ENCODE measurements at places on chromosomes 6 and 20. TPM values are rescaled to one million over a fixed set of nuclear protein-coding genes. Genes with fewer than 3 reads are reported as not detected.
A peak's percentile ranks its signal among the peaks of the same experiment; 100 is the strongest.

DNA sequence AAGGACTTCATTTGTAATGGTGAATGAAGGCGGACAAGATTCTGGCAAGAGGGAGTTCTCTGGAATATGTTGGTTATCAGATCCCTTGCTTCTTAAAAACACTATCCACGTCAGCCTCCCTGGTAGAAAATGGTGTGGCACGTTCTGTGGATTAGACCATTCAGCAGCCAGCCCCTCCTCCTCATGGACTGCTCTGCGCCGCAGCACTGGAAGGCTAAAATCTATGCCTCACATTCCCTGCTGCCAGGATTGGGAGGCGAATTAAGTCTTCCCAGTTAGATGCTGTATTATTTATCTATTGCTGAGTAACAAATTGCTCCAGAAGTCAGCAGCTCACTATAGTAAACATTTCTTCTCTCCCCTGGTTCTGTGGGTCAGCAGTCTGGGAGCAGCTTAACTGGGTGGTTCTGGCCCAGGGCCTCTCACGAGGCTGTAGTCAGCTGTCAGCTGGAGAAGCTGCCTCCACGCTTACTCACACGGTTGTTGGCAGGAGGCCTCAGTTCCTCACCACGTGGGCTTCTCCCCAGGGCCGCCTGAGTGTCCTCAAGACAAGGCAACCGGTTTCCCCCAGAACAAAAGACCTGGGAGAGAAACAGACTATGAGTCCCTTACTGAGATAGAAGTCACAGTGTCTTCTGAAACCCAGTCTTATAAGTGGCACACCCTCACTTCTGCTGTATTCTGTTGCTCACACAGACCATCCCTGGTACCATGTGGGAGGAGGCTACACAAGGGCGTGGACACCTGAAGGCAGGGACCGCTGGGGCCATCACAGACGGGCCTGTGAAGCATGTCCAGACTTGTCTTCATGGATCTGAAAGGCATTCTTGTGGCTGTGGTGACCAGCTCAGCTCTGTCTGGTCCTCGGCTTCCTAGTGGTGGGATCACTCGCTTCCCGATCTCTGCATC, 101.0 kb downstream of the NRN1 start:
- peak; percentile 90 for DNase-seq

DNA sequence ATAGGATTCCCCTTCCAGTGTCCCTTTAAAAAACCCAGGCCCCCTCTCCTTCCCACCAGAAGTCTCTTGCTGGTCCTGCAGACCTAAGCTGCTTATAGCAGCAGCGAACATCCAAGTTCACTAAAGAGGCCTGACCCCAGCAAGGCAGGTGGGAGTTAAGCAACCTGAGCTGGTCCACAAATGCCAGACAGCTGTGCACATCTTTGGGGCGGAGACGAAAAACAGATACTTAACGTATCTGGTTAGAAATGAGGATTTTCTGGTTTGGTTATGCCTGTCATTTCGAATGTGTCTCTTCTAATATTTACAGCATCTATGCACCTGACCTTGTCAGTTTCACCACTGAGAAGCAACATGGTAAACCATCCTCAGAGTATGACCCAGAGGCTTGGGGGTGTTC, 87.8 kb downstream of the SLC2A10 start:
- DNase-seq = no peak

DNA sequence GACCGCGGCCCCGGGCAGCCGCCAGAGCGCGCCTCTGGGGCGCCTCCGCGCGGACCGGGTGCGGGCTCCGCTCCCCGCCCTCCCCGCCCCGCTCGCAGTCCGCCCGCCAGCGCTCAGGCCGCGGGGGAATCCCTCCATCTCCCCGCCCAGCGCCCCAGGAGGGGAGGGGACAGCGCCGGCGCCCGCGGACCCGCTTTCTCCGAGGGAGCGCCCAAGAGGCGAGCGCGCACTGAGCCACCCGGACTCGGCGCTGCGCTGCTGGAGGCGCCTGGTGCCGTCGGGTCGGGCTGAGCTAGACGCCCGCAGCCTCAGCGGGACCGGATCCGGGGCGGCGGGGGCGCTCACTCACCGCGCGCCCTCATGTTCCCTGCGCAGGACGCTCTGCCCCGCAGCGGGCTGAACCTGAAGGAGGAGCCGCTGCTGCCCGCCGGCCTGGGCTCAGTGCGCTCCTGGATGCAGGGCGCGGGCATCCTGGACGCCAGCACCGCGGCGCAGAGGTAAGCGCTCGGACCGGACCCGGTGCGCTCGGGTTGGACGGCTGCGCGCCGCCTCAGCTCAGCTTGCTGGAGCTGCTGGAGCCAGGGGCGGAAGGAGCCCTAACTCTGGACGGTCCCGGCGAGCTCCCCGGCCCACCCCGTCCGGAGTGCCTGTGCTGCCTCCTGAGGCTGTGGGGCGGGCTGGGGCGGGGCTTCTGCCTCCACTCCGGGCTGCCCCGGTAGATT, 867 bp downstream of the EBF4 start:
- peak; percentile 65 for DNase-seq

- no peak for DNase-seq
These were observed at the start of gene RIMS1 for GRCh38 chr6:71886184-71887005. Gene RIMS1 (plus strand): TSS chr6:71886550. CDS start chr6:71887024, 474 bp downstream.

GRCh38 chr20:62047666-62048345, 17.9 kb downstream of the TAF4 start:
- no peak for DNase-seq

- no peak for DNase-seq
These were observed 69.8 kb upstream of the FAM184A start for GRCh38 chr6:119148098-119148824.

DNA sequence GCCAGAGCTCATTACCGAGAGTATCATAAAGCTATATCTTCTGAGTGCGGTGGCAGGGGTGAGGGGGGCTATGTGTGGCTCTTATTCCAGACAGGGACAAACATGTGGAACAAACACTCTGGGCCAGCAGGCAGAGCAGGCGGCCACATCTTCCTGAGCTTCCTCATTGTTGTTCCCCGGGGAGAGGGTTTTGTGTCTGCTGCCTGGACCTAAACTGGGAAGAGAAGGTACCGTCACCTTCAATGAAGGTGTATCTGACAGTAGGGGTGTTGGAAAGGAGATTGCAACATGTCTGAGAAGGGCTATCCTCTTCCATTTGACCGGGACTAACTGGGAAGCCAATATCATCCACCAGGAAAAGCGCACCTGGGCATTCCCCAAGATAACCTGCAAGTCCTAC, 1.6 kb upstream of the TFAP2D start:
- DNase-seq = no peak

SEC63 gene
- 39.9 TPM for total RNA-seq

GRCh38 chr6:14046476-14047068, 71.0 kb upstream of the CD83 start:
- no peak for DNase-seq

DNA sequence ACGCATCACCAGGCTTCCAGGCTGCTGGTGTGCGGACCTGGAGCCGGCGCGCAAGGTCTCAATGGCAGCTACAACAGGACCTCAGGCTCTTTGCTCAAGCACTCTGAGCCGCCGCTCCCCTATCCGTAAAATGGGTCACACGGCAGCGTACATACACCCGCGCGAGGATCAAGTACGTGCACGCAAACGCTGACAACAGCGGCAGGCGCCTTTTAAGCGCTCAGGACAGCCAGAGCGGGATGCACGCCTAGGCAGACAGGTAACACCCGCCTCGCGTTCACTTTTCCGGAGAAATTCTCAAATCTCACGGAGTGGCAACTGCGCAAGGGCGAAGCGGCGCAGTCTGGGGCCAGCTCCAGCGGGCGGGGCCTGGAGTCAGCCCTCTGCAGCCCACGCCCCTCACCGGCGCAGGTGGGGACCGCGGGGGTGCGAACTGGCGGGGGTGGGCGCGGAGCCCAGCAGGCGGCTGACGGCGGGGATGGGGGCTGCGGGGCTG, 535 bp downstream of the EXOC2 start:
- no peak for DNase-seq

PLN gene
- 11.2 TPM for total RNA-seq

GRCh38 chr6:122066200-122066599, 333.3 kb upstream of the HSF2 start:
- no peak for DNase-seq

MAPK13 gene
- 109 TPM for total RNA-seq

RIPOR3 gene
- 3.3 TPM for total RNA-seq

SLC16A10 gene
- 73.5 TPM for total RNA-seq

GRCh38 chr20:59645761-59646171, 41.4 kb downstream of the PHACTR3 start:
- no peak for DNase-seq

DNA sequence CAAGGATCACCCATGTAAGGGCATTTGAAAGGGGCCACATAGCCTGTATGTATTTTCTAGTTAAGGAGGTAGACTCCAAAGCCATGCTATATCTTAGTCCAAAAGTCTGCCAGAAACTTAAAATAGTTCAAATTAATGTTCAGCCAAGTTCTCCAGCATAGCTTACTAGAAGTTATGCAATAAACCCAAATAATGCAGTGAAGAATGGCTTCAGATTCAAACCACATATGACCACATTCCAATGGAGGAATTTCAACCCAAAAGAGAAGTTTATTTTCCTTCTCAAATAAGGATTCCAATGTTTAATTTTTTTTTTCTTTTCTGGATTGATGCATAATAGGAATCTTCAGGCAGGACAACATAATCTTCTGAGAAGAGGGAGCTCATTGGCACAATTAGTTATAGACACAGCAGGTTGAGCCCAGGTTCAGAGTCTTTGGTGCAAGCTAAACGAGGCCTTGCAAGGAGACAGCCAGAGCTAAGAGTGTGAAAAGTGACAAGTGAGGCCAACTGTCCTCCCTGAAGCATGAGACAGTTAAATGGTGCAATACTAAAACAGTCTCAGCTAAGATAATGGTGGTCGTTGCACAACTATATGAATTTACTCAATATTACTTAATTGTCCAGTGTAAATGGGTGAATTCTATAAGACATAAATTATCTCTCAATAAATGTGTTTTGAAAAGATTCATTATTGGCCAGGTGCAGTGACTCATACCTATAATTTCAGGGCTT, 598.8 kb upstream of the CDH4 start:
- DNase-seq = no peak

DNA sequence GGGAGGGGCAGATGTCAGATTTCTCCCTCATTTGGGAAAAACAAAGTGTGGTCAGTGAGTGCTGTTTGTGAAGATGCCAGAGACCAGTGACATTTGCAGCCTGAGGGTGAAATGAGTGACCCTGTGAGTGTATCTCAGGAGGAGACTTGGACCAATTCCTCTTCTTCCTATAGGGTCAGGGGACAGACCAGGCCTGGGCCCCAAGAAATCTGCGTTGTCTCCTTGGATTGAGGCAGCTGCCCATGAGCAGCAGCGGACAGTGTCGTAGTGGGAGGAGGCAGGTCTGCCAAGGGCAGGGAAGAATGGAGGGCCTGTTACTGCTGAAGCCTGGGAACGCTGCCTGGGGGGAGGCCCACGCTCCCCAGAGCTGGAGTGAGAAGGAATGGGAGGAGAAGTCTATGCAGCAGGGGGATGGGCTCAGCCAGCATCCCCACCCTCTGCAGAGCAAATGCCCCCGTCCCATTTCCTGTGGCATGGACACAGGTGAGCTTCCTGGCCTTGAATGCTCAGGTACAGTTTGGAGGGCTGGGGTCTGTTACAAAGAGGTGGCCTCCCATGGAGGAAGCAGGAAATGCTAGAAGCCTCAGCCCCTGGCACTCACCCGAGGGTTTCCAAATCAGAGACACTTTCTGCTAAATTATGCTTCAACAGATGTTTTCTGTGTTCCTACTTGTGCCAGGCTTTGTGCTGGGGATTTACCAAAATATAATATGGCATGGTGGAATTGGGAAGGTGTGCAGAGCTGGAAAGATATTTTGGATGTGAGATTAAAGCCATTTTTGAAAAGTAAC, 29.8 kb downstream of the DAAM2 start:
- DNase-seq = no peak

FOXF2 gene
- total RNA-seq = 0.68 TPM

- no peak for DNase-seq
These were observed 37.5 kb downstream of the MAK start for GRCh38 chr6:10800810-10801209.

DNA sequence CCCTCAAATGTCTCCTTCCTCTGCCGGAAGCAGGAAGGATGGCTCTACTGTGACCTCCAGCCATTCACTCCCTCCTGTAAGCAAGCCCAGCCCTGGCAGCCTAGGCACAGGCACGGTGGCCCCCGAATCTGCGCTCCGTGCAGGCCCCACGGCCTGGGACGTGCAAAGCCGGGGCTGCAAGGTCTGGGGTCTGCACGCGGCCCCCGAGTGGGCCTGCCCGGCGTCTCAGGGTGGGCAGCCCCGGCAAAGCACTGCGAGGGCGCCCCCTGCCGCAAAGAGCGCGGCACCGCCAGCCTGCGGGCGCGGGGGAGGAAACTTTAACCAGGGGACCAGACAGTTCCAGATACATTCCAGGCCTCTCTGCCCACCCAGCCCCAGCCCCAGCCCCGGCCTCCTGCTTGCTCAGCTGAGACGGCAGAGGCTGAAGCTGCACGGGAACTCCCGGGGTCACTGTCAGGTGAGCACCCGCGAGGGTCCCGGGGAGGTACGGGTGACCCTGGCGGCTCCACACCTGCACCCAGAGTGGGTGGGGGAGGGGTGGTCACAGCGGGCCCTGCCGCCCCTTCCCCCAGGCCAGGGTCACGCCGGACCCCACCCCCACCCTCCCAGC, 98.8 kb downstream of the ASXL1 start:
- no peak for DNase-seq

SLC12A5 gene
- not detected for total RNA-seq

TRMT6 gene
- 9.4 TPM for total RNA-seq

- DNase-seq = no peak
These were observed 507.7 kb upstream of the SLC35B3 start for GRCh38 chr6:8943073-8943472.

- no peak for DNase-seq
These were observed 23.4 kb upstream of the PLN start for GRCh38 chr6:118524686-118525085.

- no peak for DNase-seq
These were observed 276.4 kb downstream of the TAF4 start for GRCh38 chr20:61789329-61789728.

DNA sequence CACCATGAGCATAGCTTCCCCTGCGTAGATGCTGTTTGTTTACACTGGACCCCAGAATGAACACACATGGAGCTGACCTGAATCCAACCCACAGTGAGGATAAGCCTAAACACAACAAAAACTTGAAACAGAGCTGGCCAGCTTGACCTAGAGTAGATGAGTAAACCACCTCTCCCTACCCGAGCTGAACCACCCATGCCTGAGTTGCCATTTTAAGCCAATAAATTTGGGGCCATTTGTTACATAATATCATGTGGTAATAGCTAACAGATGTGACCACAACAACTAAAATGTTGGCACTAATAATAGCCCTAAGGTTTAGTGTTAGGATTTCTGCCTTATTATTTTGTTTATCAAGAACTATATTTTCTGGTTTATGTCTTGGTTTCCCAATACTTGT, 103.2 kb upstream of the GRIK2 start:
- DNase-seq = no peak

- no peak for DNase-seq
These were observed 301.1 kb downstream of the FOXC1 start for GRCh38 chr6:1910621-1911407.

GRCh38 chr20:64063389-64064144, 569 bp downstream of the TCEA2 start:
- no peak for DNase-seq

DNA sequence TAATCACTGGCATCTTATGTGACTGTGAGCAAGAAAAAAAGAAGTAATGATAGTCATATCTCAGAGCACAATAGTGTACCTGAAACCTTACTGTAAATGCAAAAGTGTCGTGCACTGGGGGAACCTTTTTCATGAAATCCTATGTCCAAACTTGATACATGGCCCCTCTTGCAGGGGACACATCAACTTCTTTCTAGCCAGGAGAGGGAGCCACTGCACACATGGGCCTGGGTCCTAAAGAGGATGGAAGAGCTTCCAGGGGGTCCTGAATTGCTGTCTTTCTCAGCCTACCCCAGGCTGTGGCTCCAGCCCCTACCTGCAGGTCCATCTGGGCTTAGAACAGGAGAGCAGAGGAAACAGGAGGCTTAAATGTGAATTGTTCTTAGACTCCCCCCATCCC, 165.7 kb downstream of the SOD2 start:
- DNase-seq = no peak
